ENCODE measurements at places on chromosomes 4 and X. TPM values are rescaled to one million over a fixed set of nuclear protein-coding genes. Genes with fewer than 3 reads are reported as not detected.

GRCh38 chr4:2243681-2244380 is 1.9 kb upstream of the HAUS3 start:
- H3K4me3 ChIP-seq: no peak overlapping the region
- H3K27me3 ChIP-seq: no peaks in the 10 kb centered on the region
- no peak for DNase-seq
- H3K27ac ChIP-seq: no peak overlapping the region
- peaks cover 25% of the 10 kb centered on the region for H3K4me1 ChIP-seq
- peaks cover 4% of the 10 kb centered on the region for H3K36me3 ChIP-seq

GRCh38 chrX:15813416-15813815 is 23.1 kb downstream of the ZRSR2 start:
- H3K36me3 ChIP-seq: peaks cover 10% of the 10 kb centered on the region
- no peak overlapping the region for H3K4me3 ChIP-seq
- H3K27me3 ChIP-seq: no peaks in the 10 kb centered on the region
- H3K4me1 ChIP-seq: peaks cover 33% of the 10 kb centered on the region
- H3K27ac ChIP-seq: no peak overlapping the region

- H3K36me3 ChIP-seq: no peaks in the 10 kb centered on the region
- no peak overlapping the region for H3K4me3 ChIP-seq
- no peaks in the 10 kb centered on the region for H3K4me1 ChIP-seq
- no peaks in the 10 kb centered on the region for H3K27me3 ChIP-seq
Observed at GRCh38 chr4:183200453-183200852, 101.4 kb downstream of the WWC2 start.

DNA sequence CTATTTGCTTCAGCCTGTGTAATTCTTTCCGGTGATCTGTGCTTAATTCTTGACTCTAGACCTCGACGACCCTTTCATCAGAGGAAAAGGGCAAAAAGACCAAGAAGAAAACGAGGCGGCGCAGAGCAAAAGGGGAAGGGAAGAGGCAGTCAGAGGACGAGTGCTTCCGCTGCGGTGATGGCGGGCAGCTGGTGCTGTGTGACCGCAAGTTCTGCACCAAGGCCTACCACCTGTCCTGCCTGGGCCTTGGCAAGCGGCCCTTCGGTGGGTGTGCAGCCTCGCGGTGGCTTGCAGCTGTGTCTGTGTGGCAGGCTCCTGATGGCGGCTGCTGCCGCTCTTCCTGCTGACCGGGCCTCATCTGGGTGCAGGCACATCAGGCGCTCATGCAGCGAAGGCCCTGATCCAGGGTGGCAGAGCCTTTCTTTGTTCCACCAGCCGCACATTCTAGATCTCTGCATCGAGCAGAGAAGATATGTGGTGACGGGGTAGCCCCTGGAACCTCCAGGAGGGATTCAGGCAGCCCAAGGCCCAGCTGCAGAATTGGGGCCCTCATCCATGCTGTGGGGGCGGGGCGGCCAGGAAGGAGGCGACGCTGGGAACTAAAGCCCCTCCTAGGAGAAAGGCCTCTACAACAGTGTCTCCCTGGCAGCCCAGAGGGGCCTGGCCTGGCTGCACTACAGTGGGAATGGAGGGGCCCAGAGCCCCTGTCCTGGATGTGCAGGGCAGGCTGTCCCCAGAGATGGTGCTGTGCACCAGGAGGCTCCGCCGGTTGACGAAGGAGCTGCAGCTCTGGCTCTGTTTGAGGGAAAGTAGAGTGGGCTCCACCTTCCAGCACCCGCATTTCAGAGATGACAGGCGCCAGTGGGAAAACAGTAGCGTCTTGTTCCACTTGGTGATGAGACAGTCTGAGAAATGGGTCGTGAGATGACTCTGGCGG is 32.1 kb downstream of the NELFA start:
- H3K27ac ChIP-seq: no peak overlapping the region
- no peak for DNase-seq
- H3K36me3 ChIP-seq: peaks cover 45% of the 10 kb centered on the region
- no peaks in the 10 kb centered on the region for H3K4me1 ChIP-seq
- no peaks in the 10 kb centered on the region for H3K27me3 ChIP-seq

- H3K27ac ChIP-seq: no peak overlapping the region
- no peak for DNase-seq
- H3K4me3 ChIP-seq: no peak overlapping the region
- H3K27me3 ChIP-seq: no peaks in the 10 kb centered on the region
Observed at GRCh38 chr4:108130955-108131354, 37.8 kb downstream of the LEF1 start.

The CT55 gene
- not detected for total RNA-seq

The TRAM1L1 gene
- total RNA-seq: not detected

Data from CD4-positive, alpha-beta memory T cell (primary cell).